Ovary (tissue), 10 donors: ENCODE measurements at places on chromosomes 12 and 14. TPM values are rescaled to one million over a fixed set of nuclear protein-coding genes. Genes with fewer than 3 reads are reported as not detected.

GRCh38 chr14:104329793-104330192 is 191.4 kb downstream of the KIF26A start:
- H3K27me3 ChIP-seq: no peaks in the 10 kb centered on the region
- H3K4me1 ChIP-seq: peaks cover 2% of the 10 kb centered on the region
- H3K27ac ChIP-seq: no peak overlapping the region
- no peaks in the 10 kb centered on the region for H3K36me3 ChIP-seq
- no peak overlapping the region for H3K4me3 ChIP-seq

DNA sequence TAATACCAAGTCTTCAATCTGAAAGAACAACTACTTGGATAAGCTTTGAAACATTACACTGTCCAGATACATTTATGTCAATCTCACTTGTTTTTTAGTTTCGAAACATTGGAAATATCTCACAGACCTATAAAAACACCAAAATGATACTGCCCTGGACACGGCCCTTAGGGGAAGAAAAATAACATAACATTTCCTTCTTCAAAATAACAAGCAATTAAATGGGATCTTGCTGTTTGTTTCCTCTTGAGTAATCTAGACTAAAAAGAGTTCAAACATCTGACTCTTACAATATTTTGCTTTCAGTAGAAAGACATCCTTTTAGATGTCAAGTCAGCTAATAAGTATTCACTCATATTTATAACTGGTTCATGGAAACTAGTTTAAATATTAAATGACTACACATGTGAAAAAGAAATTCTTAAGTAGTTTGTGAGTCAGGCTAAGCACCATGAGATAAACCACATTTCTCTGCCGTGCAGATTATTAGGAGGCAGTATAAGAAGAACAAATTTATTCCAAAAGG is 87.5 kb downstream of the EPS8 start:
- DNase-seq: no peak
- H3K36me3 ChIP-seq: no peaks in the 10 kb centered on the region
- H3K27ac ChIP-seq: peak overlapping the region; percentile 67
- H3K4me1 ChIP-seq: peaks cover 17% of the 10 kb centered on the region
- H3K27me3 ChIP-seq: no peaks in the 10 kb centered on the region
- no peak overlapping the region for H3K4me3 ChIP-seq

DNA sequence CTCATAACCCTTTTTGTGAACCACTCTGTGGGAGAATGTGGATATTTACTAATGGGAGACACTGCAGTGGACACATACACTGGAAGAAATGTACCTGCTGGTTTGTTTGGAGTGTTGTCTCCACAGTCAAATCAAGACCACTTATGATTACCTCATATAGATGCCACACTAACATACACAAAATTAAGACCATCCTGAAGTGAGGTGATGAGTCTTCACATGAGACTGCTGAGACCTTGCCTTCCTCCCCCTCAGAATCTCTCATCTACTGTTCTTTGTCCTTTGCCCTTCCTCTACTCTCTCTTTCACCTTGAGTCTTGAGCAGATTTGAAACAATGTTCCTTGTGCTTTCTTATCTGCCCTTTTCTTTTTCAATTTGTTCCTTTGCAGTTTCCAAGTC is 4.3 kb downstream of the KRT6A start:
- H3K27me3 ChIP-seq: no peaks in the 10 kb centered on the region
- no peaks in the 10 kb centered on the region for H3K4me1 ChIP-seq
- no peak overlapping the region for H3K27ac ChIP-seq
- no peak overlapping the region for H3K4me3 ChIP-seq
- no peaks in the 10 kb centered on the region for H3K36me3 ChIP-seq

The ATXN2 gene
- total RNA-seq: 33.7 TPM

DNA sequence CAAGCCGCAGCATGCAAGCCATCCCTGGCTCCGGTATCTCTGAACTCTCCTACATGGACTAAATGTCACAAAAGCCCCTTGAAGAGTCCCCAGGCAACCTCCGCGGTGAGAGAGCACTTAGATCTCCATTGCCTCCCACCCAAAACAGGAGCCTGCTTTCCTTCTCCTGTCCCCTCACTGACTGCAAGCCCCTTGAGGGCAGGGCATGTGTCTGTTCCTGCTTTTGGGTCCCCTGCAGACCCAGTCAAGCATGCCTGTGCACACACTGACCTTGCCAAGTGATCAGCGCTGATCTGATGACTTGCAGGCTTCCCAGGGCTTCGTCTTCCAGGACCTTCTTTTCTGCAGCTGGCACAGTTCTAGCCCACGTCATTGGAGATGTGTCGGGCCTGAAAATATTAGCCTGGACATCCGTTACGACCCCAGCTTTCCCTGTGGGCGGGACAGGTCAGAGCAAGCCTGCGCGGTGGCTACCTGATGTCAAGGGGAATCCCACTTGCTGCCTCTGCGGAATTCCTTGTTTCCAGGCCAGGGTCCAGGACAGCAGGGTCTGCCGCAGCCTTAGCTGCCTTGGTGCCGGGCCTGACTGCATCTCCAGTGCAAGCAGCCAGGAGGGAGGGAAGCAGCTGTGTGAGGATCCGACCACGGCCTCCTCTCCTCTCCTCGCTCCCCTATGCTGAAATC is 92.5 kb downstream of the FBXL14 start:
- H3K4me3 ChIP-seq: no peak overlapping the region
- DNase-seq: no peak
- H3K27ac ChIP-seq: no peak overlapping the region
- H3K4me1 ChIP-seq: peaks cover 5% of the 10 kb centered on the region
- H3K36me3 ChIP-seq: no peaks in the 10 kb centered on the region
- no peaks in the 10 kb centered on the region for H3K27me3 ChIP-seq

- H3K36me3 ChIP-seq: no peaks in the 10 kb centered on the region
- H3K27ac ChIP-seq: no peak overlapping the region
- no peak for DNase-seq
- H3K27me3 ChIP-seq: no peaks in the 10 kb centered on the region
- no peak overlapping the region for H3K4me3 ChIP-seq
- H3K4me1 ChIP-seq: no peaks in the 10 kb centered on the region
These were observed 289.2 kb upstream of the SFSWAP start for GRCh38 chr12:131421509-131422186.

GRCh38 chr14:69988979-69989378 is 109.8 kb downstream of the SMOC1 start:
- no peaks in the 10 kb centered on the region for H3K4me1 ChIP-seq
- H3K4me3 ChIP-seq: no peak overlapping the region
- no peaks in the 10 kb centered on the region for H3K36me3 ChIP-seq
- DNase-seq: no peak
- H3K27ac ChIP-seq: no peak overlapping the region

DNA sequence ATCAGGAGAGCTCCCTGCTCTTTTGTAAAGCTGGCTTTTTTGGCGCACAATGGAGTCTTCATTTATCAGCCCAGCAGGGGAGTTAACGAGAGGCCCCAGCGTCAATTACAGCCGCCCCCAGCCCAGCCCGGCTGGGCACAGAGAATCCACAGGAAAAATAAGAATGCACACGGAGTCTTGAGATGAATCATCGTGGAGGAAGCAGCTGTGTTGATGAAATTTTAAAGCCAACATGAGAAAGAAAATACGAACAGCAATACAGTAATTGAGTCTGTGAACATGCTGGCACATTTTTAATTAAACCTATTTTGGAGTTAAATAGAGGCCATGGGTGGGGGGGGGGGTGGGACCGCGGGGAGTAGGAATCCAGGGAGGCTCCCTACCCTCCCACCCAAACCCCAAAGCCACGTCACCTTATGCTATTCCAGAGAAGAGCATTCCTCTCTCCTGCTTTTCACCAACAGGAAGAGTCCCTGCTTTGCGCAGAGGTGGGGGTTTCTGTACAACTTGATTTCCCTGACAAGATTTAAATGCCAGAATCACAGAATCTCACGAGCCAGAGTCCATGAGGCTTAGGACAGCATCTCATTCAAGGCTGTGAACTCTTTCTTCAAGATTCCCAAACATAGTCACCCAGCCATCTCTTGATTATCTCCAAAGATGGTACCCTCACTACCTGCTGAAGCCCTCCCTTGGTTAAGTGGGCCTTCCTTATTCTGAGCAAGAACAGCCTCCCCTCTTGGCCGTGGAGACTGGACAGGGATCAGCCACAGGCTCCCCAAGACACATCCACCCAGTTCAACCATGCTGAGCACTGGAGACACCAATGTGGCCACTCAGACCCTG is 50.3 kb downstream of the CCNK start:
- H3K4me1 ChIP-seq: no peaks in the 10 kb centered on the region
- no peaks in the 10 kb centered on the region for H3K36me3 ChIP-seq
- DNase-seq: no peak
- H3K27me3 ChIP-seq: no peaks in the 10 kb centered on the region
- H3K4me3 ChIP-seq: no peak overlapping the region

The OR6C2 gene
- not detected for total RNA-seq

- no peaks in the 10 kb centered on the region for H3K4me1 ChIP-seq
- no peak for DNase-seq
- H3K27ac ChIP-seq: no peak overlapping the region
- H3K4me3 ChIP-seq: no peak overlapping the region
- H3K36me3 ChIP-seq: no peaks in the 10 kb centered on the region
These were observed 95.9 kb upstream of the PTHLH start for GRCh38 chr12:28068467-28068866.

- no peaks in the 10 kb centered on the region for H3K27me3 ChIP-seq
- H3K36me3 ChIP-seq: no peaks in the 10 kb centered on the region
- DNase-seq: no peak
- no peak overlapping the region for H3K27ac ChIP-seq
- H3K4me3 ChIP-seq: no peak overlapping the region
These were observed 43.3 kb upstream of the E2F7 start for GRCh38 chr12:77108707-77109106.

DNA sequence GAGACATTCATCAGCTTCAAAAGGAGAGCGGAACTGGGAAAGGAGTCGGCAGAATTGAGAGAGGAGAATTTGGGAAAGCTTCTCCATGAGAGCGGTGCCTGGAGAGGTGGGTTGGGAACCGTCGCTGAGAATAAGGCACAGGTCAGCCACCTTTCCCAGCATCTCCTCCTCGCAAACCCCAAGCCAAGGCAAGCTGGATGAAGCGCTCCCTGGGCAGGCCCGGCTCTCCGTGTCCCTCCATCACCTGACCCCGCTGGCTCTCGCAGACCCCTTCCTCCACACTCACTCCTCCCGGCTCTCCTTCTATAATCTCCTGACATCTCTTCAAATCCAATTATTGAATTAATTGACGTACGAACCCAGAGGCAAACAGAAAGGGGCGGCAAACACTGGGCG is 18.9 kb upstream of the ATP5MC2 start:
- H3K4me3 ChIP-seq: no peak overlapping the region
- no peak overlapping the region for H3K27ac ChIP-seq
- no peaks in the 10 kb centered on the region for H3K4me1 ChIP-seq
- no peaks in the 10 kb centered on the region for H3K27me3 ChIP-seq
- DNase-seq: no peak
- no peaks in the 10 kb centered on the region for H3K36me3 ChIP-seq

DNA sequence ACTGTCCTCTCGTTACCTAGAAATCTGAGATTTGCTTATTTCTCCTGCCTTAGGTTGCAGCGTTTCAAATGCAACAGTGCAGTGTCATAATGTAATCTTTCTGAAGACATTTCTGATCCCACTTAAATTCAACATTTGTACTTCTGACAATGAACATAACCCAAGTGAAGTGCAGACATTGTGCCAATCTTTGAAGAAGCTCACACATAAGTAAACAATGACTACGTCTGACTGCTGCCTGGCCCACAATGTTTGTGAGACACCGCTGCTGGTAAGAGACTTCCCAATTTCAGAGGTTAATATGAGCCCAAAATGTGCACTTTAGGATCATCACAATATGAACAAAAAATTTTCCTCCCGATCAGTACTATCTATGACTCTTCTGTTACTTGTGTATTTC is 84.6 kb upstream of the BCL2L14 start:
- H3K4me1 ChIP-seq: no peaks in the 10 kb centered on the region
- H3K27ac ChIP-seq: no peak overlapping the region
- no peaks in the 10 kb centered on the region for H3K36me3 ChIP-seq
- H3K4me3 ChIP-seq: no peak overlapping the region
- no peaks in the 10 kb centered on the region for H3K27me3 ChIP-seq
- no peak for DNase-seq

DNA sequence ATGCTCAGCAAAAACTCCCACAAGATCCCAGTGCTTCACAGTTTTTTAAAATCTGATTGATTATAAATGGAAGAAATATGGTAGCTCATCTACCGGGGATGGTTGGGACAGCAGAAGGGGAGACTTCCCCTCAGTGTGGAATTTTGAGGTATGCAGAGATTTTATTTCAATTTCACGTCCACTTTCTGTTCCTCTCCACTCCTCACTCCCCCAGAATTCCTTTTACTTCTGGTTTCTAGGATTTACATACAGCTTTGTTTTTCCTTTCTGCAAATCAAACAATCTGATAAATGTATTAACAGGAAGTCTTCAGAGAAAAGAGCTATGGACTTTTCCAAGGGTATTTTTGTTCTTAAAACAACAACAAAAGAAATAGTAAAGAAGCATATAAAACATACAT is 181.5 kb upstream of the ARHGAP5 start:
- no peaks in the 10 kb centered on the region for H3K4me1 ChIP-seq
- no peaks in the 10 kb centered on the region for H3K36me3 ChIP-seq
- H3K4me3 ChIP-seq: no peak overlapping the region

DNA sequence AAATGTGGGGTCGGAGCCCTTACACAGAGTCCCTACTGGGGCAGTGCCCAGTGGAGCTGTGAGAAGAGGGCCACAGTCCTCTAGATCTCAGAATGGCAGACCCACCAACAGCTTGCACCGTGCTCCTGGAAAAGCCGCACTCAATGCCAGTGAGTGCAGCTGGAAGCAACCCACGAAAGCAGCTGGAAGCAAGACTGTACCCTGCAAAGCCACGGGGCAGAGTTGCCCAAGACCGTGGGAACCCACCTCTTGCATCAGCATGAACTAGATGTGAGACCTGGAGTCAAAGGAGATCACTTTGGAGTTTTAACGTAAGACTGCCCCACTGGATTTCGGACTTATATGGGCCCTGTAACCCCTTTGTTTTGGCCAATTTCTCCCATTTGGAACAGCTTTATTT is 12.3 kb downstream of the GTF2A1 start:
- H3K4me1 ChIP-seq: no peaks in the 10 kb centered on the region
- no peak overlapping the region for H3K4me3 ChIP-seq
- no peak overlapping the region for H3K27ac ChIP-seq
- no peaks in the 10 kb centered on the region for H3K27me3 ChIP-seq
- DNase-seq: no peak
- H3K36me3 ChIP-seq: no peaks in the 10 kb centered on the region

GRCh38 chr14:50786751-50787464 is 44.1 kb downstream of the NIN start:
- no peaks in the 10 kb centered on the region for H3K36me3 ChIP-seq
- no peak overlapping the region for H3K4me3 ChIP-seq
- DNase-seq: no peak

- DNase-seq: no peak
- H3K27me3 ChIP-seq: no peaks in the 10 kb centered on the region
- no peak overlapping the region for H3K27ac ChIP-seq
- no peaks in the 10 kb centered on the region for H3K36me3 ChIP-seq
- H3K4me3 ChIP-seq: no peak overlapping the region
These were observed 12.6 kb downstream of the SNAPC1 start for GRCh38 chr14:61774861-61775260.
